ENCODE measurements at places on chromosomes 13 and 19.

DNA sequence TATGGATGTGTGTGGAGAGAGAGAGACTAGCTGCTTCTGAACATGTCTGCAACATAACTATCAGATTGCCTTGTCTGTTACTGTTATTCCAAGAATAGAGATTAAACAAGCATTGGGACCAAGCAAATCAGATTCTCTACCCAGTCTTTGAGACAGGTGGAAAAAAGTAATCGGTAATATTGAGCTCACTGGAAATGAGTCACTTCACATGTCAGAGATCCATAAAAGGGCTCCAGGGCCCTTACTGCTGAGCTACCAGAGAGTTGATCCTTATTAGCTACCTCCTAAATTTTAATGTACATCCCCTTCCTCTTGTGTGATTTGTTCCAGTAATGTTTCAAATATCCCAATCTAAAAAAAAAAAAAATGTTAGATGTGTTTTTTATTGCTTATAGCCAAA is 2118.0 kb downstream of the PCDH9 start:
- no peak for DNase-seq

DNA sequence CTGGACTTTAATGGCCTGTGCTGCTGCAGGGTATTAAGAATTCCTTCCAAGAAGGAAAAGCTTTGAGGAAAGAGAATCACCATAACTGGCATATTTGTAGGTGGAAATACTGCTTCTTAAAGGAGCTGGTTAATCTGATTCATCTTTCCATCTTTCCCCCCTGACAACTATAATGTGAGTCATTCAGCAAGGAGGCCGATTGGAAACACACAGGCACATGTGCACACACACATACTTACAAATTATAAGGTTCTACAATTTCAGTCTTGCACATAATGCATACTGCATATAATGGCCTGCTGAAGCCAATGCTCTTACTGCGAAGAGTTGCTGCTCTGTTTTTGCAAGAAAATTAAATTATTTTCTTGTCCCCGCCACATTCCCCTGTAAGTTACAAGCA is 78.8 kb upstream of the TPP2 start:
- no peak for DNase-seq

GRCh38 chr13:21079761-21080592 is 18.6 kb upstream of the LATS2 start:
- DNase-seq = no peak

DNA sequence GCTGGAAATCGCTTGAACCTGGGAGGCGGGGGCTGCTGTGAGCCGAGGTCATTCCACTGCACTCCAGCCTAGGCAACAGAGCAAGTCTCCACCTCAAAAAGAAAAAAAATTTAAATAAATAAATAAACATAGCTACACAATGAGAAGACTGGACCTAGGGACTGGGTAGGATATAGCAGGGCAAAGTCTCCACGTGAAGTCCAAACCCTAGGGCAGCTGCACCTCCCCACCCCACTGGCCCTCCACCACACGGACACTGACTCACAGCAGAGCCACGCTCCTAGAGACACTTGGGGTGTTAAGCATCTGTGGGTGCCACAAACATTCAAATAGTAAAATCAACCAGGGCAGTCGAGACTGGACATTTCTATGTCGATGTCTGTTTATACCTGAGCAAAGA is 7.1 kb downstream of the LATS2 start:
- DNase-seq = no peak

DNA sequence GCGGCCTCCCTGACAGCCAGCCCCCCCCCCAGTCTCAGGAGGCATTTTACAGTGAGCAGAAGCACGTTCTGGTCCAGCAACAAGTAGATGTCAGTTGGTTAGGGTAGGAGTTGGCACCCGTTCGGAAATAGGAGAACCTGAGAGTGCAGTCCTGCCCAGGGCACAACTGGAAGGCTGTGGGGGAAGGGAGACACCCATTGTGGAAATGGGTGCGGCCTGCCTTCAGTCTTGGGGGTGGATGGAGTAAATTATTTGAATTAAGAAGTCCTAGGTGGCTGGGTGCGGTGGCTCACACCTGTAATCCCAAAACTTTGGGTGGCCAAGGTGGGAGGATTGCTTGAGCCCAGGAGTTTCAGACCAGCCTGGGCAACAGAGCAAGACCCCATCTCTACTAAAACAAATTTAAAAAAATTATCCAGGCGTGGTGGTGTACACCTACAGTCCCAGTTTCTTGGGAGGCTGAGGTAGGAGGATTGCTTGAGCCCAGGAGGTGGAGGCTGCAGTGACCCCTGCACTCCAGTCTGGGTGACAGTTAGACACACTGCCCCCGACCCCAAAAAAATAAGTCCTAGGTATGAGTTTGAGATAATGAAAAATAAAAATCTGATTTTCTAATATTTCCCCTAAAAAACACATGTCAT is 1.2 kb downstream of the CIRBP start:
- no peak for DNase-seq

DNA sequence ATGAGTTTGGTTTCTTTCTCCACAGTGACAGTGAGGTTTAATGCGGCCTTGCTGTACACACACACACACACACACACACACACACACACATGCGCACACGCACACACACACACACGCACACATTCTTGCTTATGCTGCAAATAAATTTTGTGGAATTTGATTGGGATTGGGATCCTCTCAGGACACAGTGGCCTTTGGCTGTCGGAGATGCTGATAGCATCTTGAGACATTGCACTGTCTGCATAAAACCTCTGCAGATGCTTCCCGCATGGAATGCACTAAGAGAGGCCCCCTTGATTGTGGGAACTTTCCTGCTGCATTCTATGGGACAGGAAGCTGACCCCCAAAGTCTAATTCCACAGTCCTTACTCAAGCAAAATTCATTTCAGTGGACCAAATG is 145.6 kb downstream of the FLT1 start:
- no peak for DNase-seq

DNA sequence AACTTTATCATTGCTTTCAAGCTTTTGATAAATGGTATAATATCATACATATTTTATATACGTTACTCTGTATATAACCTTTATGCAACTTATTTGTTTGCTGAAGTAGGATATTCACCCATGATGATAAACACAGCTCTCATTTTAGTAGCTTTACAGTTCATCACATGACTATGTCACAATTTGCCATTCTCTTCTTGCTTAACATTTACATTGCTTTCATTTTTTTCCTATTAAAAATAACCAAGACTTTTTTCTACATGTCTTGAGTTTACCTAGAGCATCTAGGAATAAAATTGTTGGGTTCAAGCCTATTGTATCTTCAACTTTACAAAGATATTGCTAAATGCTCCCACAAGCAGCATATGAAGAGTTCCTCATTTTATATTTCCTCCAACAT is 54.0 kb downstream of the KCNRG start:
- no peak for DNase-seq

- DNase-seq = no peak
Observed at GRCh38 chr13:98187155-98187964, 10.3 kb upstream of the RNF113B start.

DNA sequence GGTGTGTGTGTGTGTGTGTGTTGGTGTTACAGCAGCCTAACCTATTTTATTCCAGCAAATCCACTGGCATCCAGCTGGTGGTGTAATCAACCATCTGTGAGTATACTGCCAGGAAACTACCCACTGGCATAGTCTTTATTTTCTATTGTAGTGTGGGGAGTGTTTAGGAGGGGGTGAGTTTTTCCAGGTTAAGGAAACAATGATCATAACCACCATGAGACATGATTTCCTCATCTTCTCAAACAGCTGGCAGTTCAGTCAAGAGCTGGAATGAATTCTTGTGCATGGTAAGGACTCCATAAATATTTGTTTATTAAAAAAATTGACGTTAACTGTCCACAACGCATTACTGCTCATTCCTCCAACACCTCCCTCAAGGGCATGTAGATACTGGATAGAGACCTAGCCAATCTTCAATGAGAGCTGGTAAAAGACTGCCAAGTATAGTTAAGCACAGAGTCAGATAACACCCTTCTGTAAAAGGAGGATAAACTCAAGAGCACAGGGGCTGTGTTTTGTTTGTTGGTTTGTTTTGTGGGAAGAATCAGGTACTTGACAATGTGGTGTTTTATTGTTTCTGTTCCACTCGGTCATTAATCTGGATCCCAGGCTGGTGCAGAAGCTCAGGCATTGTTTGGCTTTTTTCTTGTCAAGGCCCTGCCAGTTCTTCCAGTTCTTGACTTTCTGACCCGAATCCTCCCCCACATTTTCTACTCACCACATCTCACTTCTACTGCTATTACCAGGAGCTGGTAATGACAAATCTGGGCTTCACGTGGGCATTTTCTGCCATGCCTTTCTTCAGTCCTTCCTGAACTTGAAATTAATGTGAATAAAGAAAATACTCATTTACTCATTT is 31.6 kb upstream of the SLC46A3 start:
- DNase-seq = no peak

GRCh38 chr19:34484328-34484727 is 2.8 kb downstream of the WTIP start:
- no peak for DNase-seq

DNA sequence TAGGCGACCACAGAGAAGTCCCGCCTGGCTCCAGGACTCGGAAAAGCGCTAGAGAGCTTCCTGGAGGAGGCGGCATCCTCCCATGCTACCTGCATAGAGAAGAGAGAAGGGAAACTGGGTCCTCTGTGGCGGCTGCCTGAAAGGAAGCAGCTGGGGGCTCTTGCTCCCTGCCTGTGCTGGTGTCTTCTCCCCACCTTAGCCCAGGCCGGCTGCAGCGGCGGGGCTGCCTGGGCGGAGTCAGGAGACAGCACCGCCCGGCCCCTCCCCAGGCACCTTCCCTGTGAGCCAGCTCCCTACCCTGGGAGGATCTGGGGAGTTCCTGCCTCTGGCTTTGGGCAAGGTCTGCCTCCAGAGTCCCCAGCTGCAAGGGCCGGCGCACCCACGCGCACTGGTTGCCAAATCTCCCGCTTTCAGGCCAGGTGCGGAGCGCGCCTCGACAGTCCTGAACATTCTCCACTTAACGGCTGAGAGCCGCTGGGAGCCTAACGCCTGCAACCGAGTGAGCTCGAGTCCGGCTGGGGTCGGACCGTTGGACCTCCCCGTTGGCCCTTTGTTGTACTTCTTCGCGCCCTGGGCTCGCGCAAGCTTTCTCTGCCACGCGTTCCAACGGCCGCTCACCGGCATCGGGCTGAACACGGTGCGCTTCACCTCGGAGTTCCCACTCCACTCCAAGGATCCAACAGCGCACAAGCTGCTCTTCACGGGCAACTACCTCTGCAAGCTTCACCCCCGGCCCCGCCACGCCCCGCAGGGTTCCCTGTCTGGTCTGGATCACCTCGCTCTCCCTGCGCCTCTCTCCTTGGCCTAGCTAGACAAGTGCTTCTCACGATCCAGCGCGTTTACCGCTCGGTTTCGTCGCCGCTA is 21.8 kb upstream of the ZNF30 start:
- DNase-seq = no peak

GRCh38 chr13:54928071-54928470 is 1899.5 kb downstream of the OLFM4 start:
- DNase-seq = no peak

- DNase-seq = no peak
Observed at GRCh38 chr13:29954082-29955028, 103.9 kb upstream of the UBL3 start.

DNA sequence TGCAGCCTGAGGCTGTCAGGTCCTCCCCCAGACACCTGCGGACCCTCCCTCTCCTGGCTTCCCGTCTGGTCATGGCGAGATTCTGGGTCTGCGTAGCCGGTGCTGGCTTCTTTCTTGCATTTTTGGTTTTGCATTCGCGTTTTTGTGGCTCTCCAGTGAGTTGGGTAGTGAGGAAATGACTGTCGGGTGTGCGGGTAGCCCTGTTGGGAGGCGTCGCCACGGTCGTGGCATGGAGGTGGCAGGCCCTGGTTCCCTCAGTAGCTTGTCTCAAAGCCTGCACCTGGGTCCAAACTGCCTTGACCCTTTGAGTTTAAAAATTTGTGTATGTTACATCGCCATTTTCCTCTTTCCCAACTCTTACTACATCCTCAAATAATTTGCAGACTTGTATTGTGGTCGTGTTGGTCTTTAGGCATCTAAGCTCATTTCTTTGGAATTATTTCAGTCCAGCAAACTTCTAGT is 344 bp downstream of the NHLRC3 start:
- no peak for DNase-seq

DNA sequence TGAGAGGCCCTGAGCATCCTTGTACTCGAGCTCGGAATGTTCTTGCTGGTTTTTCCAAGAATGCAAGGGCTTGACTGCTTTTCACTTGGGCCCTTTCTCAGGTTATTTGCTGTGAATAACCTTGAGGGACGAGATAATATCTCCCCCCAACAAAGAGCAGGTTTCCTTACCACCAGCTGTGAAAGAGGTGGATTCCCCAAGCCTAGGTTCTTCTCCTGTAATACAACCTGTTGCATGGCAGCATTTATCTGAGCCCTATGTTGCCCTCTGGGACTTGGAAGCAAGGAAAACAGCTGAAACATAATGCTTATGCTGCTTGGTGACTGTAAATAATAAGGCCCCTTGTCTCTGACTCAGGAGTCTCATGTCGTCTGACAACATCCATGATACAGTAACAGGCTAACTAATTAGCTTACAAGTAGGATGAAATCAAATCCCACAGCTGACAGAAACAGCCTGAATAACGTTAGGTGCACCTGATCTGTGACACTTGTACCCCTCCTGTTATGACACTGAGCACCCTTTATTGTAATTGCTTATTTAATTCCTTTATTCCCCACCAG is 43.6 kb upstream of the RCBTB2 start:
- no peak for DNase-seq

DNA sequence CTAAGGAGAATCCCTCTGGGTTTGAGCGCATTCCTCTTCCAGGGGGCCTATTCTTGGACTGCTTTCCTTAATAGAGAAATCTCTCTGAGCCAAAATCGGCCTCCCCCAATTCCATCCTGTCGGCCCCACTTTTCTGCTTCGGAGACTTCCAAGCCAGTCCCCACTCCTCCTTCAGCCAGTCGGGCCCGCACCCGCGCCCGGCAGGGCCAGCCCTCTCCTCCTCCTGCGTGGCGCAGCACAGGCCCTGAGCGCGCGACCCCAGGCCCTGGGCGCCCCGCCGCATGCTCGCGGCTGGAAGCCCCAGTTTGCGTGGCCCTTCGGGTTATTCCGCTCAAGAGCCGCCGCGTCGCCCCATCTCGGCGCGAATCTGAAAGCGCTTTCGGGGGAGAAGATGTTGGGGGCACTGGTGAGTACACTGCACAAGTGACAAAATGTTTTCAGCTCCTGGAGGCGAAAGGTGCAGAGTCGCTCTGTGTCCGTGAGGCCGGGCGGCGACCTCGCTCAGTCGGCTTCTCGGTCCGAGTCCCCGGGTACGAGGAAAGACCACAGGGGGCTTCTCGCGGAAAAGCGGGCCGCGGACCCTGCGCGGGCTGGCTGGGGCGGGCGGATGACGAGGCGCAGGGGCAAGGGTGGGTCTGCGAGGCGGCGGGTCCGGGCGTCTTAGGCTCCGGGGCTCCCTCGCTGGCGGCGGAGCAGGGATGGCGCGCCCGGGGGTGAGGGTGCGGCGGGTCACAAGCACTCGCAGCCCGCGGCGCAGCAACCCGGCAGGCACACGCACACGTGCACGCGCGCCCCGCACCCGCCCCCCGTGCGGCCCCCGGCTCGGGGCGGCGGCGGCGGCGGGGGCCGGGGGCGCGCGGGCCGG is at the start of gene IL17D:
Gene IL17D (plus strand): TSS at position 785 of the 865 bp plus-strand sequence. CDS start 303 bp downstream, outside the sequence.
- no peak for DNase-seq

- DNase-seq = no peak
Observed at GRCh38 chr13:97568850-97569249, 134.9 kb downstream of the RAP2A start.

GRCh38 chr19:13160557-13160956 is 10.3 kb downstream of the IER2 start:
- DNase-seq = no peak

- DNase-seq = no peak
Observed at GRCh38 chr13:50030315-50030714, 15.1 kb downstream of the KCNRG start.

- no peak for DNase-seq
Observed at GRCh38 chr19:57688011-57688763, 6.4 kb downstream of the ZNF551 start.

- DNase-seq = no peak
Observed at GRCh38 chr13:39353988-39354387, 249.0 kb downstream of the LHFPL6 start.

All from anterior cingulate cortex (tissue), 58 donors.